Neural crest cell (in vitro differentiated cells): ENCODE measurements at places on chromosomes 7 and 10. TPM values are rescaled to one million over a fixed set of nuclear protein-coding genes. Genes with fewer than 3 reads are reported as not detected.

Gene CFAP69
- 2.5 TPM in 2 replicates for total RNA-seq

Gene MRLN
- total RNA-seq, result not detected in 2 replicates

Gene PRKG1
- total RNA-seq, result 4.4 and 4.5 TPM in 2 replicates

Gene NXPH1
- total RNA-seq, result 1.0 and 1.1 TPM in 2 replicates

Gene SNCG
- 7.8 and 8.2 TPM in 2 replicates for total RNA-seq

Gene TMEM196
- 0.55 and 0.65 TPM in 2 replicates for total RNA-seq

Gene AFAP1L2
- total RNA-seq, result 72.1 and 73.6 TPM in 2 replicates

Gene IDI2
- not detected in 2 replicates for total RNA-seq

Gene ANKRD2
- not detected in 2 replicates for total RNA-seq

Gene PDAP1
- total RNA-seq, result 146 and 155 TPM in 2 replicates

Gene PKD2L1
- 0.14 TPM in 1 of 2 replicates, not detected in the other for total RNA-seq

Gene PRLHR
- total RNA-seq, result not detected in 2 replicates

Gene INA
- total RNA-seq, result 36.4 and 39.7 TPM in 2 replicates
